ENCODE measurements at places on chromosomes 12 and 14. TPM values are rescaled to one million over a fixed set of nuclear protein-coding genes. Genes with fewer than 3 reads are reported as not detected.

Gene EFS
- total RNA-seq: 9.4 TPM

Gene SLC39A2
- total RNA-seq: not detected

Gene SERPINA3
- 85.9 TPM for total RNA-seq

Gene USP30
- 18.8 TPM for total RNA-seq

DNA sequence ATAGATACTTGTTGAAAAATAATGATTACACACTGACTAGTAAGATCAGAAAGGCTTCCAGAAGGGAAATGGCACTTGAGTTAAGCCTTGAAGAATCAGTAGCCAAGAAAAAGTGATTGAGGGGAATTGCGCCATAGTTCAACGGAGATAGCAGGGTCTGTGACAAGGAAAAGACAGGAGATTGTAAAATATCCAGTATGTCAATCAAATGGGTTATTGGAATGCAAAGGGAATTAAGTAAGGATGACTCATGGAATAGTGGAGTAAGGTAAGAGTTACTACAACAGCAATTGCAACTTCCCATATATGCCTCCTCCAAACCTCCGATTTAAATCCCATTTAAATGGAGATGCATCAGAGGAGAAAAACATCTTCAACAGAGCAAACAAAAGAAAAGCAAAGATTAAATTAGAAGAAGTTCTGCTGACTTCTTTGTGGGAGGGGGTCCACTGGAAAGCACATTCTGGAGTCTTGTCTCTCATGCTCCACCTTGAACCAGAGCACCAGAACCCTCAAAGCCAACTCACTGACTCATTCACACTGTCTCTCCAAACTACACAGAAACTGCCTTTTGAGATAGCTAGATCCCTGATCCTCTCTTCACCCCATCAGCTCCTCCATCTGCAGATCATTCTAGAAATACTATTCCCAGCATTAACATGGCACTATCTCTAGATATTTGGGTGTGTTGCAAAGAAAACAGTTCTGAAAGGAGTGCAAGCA is 138.2 kb downstream of the NUAK1 start:
- H3K27ac ChIP-seq: no peak overlapping the region
- no peaks in the 10 kb centered on the region for H3K36me3 ChIP-seq
- H3K27me3 ChIP-seq: no peaks in the 10 kb centered on the region
- H3K4me3 ChIP-seq: no peak overlapping the region
- no peaks in the 10 kb centered on the region for H3K4me1 ChIP-seq
- no peak for DNase-seq

DNA sequence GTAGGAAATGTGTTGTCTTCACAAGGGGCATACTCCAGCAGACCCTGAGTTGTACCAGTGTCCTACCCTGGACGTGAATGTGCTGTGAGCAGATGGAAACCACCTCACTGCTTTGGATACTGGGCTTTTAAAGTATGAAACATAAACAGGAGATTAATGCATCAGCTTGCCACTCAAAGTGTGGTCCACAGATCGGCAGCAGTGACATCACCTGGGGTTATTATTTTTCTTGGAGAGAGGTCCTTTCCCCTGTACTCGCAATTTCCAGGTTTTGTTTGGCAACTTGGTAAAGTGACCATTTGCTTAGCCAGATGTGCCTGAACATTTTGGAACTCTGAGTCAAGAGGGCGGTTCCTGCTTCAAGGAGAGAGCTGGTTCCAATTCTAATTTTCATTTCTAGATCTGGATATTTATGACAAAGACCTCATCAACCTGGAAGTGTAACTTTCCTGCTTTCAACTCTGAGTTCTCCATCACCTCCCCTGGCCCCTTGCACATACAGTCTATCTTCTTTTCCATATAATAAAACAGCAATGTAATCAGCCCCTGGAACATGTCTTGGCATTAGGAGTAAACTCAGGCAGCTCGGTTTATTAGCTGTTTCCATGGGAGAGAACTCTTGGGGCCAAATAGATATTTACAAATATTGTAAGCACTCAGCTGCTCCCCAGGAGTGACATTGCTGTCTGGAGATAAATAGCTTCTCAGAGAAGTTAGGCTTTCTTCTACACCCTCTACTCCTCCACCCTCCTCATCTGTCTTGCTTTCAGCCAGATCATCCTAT is 237.0 kb upstream of the TBX3 start:
- no peak overlapping the region for H3K27ac ChIP-seq
- H3K36me3 ChIP-seq: no peaks in the 10 kb centered on the region
- no peak for DNase-seq
- no peaks in the 10 kb centered on the region for H3K27me3 ChIP-seq
- no peak overlapping the region for H3K4me3 ChIP-seq

Measured in thyroid gland (tissue), 4 donors.